ENCODE measurements at places on chromosomes 12 and 14.

DNA sequence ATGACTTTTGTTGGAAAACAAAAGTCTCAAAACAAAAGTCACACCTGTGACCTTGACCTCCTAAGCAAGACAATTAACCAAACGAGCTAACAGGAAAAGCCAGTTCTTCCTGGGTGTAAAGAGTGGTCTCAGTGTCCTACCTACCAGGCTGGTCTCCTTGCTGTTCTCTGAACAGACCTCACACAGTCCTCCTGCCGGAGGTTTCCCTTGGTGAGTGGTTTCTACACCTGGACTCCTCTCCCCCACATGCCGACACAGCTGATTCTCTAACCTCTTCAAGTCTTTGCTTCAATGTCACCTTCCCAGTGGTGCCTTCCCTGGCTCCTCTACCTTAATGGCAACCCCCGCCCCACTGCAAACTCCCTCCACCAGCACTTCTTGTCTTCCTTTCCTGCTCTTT, 238.6 kb downstream of the ZFP36L1 start:
- no peak for DNase-seq

DNA sequence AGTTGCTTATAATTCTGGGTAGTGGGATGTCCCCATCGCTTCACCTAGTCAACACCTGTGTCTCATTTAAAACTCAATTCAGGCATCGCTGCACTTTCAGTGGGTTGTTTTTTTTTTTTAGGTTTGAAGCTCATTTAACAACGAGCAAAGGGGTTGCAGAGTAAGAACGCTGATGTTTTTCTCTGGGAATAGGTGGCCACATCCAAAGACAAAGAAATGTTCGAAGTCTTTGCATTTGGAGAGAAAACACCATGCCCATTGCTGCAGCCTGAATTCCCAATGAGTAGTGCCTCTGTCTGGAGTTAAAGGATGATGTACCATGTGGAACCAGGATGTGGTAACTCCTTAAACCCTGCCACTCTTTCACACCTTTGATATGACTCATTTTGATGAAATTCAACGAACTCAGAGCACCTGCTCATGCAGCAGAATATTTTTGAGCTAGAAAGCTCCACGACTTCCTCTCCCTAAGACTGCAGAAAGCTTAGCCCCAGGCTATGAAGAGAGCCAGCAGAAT, 35.1 kb upstream of the BATF start:
- DNase-seq, result no peak

- no peak for DNase-seq
Observed at GRCh38 chr14:104665657-104666522, 23.5 kb upstream of the INF2 start.

DNA sequence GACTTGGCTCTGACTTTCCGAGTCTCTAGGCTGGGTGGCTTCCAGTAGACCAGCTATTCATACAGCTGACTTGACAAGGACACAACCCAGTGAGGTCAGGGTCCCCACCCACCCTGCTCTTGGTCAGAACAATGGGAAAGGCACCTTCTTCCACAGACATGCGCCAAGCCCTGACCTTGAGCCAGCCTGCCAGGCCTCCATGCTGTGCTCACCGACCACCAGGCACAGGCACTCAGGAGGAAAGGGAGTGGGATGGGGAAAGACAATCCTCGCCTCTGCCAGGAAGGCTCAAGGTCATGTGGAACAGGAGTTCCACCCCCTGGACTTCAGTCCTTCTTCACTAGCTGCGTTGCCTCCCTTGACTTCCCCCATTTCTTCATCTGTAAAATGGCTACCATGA, 31.4 kb downstream of the GALNT16 start:
- DNase-seq, result no peak

DNA sequence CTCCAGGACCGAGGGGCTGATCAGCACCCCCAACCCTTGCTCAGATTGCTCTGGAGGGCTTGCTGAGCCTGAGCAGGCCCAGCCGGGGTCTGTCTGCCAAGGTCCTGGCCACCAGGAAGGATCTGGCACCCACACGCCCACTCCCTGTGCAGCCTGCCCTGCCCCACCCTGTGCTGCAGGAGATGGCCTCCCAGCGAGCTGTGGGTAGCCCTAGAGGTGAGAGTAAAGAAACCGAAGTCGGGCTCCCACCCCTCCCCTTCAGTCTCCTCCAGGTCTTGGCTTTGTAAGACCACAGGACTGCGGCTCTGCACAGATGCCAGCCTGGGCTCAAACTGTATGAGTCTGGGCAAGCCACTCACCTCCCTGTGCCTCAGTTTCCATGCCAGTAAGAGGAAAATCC, 307.8 kb downstream of the BCL11B start:
- DNase-seq, result no peak

GRCh38 chr12:127791217-127791616, 475.8 kb upstream of the TMEM132C start:
- DNase-seq, result no peak

- no peak for DNase-seq
Observed at GRCh38 chr12:51821440-51822260, 26.9 kb downstream of the FIGNL2 start.

DNA sequence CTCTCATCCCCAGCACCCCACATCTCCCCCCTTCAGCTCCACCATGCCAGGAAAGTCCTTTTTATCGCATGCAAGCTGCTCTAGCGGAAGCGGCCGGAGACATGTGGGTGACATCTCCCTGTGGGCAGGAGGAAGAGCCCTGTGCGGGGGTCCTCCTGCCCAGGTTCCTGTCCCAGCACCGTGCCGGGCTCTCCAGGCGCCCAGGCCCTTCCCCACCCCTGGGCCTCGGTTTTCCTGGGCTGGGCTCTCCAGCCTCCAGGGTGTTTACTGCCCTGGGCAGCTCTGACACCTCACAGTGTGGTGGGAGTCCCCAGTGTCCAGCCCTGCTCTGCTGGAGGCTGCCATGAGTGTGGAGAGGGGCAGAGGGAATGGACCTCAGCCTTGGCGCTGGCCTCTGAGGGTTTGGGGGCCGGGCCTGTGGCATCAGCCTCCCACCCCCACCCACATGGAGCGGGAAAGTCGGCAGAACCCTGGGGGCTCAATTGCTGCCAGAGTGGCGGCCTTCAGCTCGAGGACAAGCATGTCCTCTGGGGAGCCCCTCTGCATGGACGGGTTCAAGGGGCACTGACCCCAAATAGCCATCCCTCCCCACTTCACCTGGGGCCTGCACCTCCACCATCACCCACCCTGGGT, 16.9 kb downstream of the ASPG start:
- no peak for DNase-seq

- no peak for DNase-seq
Observed at GRCh38 chr14:94331462-94331861, 8.3 kb upstream of the SERPINA6 start.

- DNase-seq, result no peak
Observed at GRCh38 chr12:114476159-114476558, 70.2 kb upstream of the TBX5 start.

- no peak for DNase-seq
Observed at GRCh38 chr12:132432721-132433577, 57.0 kb upstream of the FBRSL1 start.

GRCh38 chr12:94982456-94982855, 21.0 kb downstream of the NDUFA12 start:
- DNase-seq, result no peak

- no peak for DNase-seq
Observed at GRCh38 chr14:70472253-70473159, 20.5 kb downstream of the ADAM21 start.

GRCh38 chr14:32727832-32728231, 210.8 kb upstream of the NPAS3 start:
- no peak for DNase-seq

GRCh38 chr14:50659327-50659974, 8.7 kb downstream of the SAV1 start:
- no peak for DNase-seq

- DNase-seq, result no peak
Observed at GRCh38 chr12:50401500-50402081, 906 bp downstream of the LARP4 start.

Data from esophagus squamous epithelium (tissue), 5 donors.